Sciatic nerve (tissue), 2 donors: ENCODE measurements at places on chromosomes 7 and 10.

DNA sequence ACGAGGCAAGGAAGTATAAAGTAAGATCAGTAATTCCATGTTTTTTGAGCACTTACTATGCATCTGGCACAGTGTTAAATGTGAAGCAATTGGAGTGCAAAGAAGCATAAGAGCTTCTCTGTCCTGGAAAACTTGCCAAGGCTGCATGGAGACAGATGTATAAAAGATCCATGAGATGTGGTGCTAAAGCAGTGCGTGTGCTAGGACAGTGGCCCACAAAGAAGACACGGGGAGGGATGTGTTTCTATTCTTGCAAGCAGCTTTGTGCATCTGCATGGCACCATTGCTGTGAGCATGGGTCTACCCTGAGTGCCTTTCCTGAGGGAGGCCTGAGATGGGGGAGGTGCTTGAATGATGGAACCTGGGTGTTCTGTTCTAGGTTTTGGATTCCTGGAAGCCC is 5.1 kb upstream of the CDHR3 start:
- no peak for DNase-seq

- no peak for DNase-seq
Measured at GRCh38 chr7:124515106-124515830, 250.3 kb downstream of the GPR37 start.

DNA sequence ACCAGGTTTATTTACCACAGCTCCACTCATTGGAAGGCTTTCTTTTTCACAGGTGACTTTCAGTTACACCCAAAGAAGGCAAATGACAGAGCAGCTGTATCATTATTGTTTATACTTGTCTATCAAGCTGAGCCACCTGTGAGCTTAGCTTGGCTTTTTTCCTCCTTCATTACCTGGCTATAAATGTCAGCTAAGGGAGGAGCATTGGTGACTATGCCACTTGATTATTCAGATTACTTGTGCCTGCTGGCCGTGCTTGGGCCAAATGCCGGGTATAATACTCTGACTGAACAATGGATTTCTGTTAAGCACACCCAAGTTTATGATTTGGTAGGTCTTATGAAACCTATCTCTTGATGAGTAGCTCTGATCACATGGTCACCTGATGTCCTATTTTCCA is 9.9 kb upstream of the GNAT3 start:
- no peak for DNase-seq

DNA sequence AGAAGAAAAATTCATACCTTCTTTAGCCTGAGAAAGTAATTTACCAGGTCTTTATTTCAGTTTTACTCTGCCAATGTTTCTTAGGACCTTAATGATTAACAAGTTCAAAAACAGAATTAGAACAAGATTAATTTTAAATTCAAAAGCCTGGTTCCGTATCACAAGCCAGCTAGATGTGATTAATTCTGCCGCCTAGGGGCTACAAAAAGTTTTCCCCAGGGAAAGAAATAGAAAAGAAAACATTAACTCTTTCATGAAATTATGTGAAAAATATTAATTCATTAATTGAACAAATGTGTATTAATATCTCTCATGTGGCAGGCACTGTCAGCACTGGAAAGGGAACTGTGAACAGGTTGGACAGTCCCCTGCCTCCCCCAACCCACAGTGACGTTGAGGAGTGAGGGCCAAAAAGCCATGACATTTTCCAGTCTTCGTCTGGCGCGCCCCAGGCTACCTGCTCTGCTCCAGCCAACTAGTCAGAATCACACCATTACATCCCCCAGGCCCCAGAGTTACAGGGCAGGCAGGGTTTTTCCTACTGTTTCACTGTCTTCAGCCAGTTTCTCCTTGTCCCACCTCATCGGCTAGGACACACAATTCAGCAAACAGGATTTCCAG is 20.1 kb downstream of the TMEM176A start:
- DNase-seq = no peak

DNA sequence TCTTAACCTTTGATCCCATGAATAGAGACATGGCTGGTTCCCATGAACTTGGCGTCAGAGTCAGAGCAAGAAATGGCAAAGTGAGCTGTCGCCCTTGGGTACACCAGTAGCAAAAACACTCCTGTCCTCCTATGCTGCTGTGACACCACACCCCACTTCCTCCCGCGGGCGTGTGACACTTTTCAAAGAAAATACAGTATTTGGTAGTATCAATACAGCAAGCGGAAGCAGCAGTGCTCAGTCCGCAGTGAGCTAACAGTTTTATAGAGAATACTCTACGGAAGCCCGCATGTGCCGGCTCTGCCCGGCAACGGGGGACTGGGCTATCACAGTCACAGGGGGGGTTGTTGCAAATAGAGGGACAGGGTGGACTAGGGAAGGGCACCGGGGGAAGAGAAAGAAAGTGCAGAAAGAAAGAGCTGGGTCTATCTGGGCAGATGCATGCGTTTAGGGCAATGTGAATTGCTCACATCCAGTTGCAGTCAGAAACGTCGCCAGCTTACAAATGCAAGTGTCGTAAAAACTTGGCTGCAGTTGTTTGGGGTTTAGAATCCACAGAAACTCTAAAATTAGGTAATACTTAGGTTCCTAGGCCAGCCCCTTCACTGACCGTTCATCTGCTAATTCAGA is 49.8 kb downstream of the PRKCQ start:
- DNase-seq = no peak

DNA sequence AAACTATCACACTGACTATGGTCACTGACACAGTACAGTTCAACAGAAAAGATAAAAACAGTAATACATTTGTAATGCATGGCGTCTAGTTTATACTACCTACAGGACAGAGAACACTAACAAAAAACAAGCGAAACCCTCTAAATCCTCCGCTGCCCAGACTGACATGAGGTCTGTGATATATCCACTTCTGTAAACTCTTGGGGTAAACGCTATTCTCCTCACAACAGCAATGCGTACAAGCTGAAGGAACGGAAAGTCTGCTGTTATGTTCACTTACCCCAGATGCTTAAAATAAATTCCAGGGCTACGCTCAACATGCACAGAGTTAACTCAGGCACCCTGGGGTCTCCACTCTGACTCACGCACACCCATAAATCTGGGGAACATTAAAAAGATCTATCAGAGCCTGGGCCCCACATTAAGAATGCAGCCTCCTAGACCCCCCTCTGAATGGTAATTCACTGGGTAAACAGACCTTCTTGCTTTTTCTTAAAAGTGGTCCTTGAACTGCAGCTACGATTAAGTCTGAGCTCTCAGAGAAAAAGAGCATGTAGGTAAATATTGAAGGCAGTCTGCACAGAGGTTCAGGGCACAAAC is 105.6 kb downstream of the CTBP2 start:
- DNase-seq = no peak

GRCh38 chr7:111796671-111797070 is 234.4 kb upstream of the IMMP2L start:
- DNase-seq = no peak

- peak; percentile 81 for DNase-seq
Measured at GRCh38 chr10:73906524-73907447, 4.1 kb upstream of the PLAU start.

DNA sequence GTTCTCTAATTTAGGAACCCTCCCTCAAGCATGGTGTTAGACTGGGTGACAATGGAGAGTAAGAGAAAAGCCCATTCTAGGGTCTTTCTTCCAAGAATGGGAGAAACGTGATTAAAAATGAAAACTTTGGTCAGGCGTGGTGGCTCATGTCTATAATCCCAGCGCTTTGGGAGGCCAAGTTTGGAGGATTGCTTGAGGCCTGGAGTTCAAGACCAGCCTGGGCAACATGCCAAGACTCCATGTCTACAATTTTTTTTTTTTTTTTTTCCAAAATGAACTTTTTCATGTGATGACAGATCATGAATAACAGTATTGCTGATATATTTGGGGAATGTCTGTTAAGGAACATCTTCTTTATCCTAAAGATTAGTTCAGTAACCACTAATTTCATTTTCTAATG is 194.6 kb downstream of the MLLT10 start:
- no peak for DNase-seq

DNA sequence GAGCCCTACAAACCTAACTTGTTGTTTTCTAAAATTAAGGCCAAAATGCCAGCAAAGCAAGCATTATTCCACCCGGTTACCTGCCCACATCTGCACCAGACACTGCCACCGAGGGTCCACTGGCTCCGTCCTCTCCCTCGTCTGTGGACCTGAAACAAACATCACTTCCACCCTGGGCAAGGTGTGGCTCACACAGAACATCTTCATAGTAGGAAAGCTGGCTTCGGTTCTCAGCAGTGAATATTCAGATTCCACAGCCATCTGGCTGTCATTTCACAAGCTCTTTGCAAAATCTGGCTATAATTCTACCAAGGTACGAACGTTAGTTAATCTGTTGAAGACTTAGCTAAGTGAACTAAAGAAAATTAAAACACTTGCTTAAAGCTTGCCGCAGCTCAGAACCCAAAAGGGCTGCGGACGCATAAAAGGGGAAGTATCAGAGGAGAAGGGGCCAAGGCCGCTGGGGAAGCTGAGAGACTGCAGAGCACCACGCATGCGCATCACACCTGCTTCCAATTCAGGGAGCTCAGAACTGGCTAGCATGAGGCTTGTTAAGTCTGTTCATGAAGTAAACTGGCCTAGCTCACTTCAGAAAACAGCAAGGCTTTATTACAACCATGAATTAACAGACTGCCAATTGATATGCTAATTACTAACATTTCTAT is 46.1 kb downstream of the PTPRN2 start:
- no peak for DNase-seq

DNA sequence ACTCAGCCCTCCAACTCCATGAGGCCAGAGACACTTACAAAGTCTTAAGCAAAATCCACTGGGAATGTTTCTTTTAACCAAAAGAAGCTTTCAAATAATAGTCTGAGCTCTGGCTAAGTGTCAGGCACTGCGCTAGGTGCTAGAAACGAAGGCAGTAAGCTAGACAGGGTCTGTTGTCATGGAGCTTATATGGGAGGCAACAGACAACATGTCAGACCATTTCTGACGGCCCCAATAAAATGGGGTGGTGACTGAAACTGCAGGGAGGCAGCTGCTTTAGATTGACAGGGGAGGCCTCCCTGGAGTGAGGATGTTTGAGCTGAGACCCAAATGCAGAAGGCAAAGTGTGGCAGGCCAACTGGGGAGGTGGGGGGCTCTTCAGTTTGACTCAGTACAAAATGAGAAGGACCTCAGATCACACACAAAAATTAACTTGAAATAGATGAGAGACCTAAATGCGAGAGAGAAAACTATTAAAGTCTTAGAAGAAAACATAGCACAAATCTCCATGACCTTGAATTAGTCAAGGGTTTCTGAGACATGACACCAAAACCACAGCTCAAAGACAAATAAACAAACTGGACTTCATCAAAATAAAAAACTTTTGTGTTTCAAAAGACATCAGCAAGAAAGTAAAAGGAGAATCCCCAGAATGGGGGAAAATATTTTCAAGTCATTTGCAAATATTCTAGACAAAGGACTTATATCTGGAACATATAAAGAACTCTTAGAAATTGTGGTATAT is 40.6 kb downstream of the SH3PXD2A start:
- DNase-seq = no peak
